Activated CD4-positive, alpha-beta T cell treated with anti-CD3 and anti-CD28 coated beads for 24 hours (primary cell): ENCODE measurements at places on chromosomes 3 and 15.

DNA sequence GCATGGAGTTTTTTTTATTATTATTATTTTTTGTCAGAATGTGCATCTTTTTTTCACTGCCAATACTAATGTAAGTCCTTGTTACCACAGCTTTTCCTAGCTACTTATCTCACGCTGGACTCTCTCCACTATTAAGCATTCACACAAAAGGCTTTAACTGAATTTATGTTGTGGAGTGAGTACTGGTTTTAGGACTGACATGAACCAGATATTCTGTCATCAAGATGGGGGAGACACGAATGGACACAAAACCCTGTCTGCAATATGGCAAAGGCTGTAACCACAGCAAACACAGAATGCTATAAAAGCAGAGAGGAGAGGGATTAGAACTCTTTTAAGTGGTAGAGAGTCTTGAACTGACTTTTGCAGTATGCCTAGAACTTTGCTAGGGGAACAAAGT lies 592.2 kb upstream of the TBL1XR1 start:
- DNase-seq = no peak

- no peak for DNase-seq
Observed at GRCh38 chr3:127028781-127029657, 46.1 kb downstream of the PLXNA1 start.

DNA sequence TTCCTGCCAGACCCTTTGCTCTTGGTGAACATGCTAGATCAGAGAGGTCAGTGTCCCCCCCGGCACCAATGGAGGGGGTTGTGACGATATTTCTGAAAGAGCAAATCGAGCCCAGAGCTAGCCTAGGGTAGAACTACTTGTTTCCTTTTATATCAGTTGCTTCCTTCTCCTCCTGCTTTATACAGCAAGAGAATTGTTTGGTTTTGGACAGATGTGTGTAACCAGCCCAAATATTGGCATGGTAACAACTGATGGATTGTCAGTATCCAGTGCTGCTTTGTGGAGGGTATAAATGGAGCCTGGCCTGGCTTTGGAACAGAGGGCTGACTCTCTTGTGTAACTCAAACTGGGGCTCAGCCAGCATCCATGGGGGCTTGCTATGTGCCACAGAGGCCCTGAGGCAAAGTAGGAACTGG lies 27.2 kb downstream of the SNX1 start:
- DNase-seq = no peak

GRCh38 chr15:50137893-50138292 lies 18.9 kb upstream of the ATP8B4 start:
- no peak for DNase-seq

GRCh38 chr15:65801229-65801805 lies 9.2 kb upstream of the DENND4A start:
- no peak for DNase-seq

DNA sequence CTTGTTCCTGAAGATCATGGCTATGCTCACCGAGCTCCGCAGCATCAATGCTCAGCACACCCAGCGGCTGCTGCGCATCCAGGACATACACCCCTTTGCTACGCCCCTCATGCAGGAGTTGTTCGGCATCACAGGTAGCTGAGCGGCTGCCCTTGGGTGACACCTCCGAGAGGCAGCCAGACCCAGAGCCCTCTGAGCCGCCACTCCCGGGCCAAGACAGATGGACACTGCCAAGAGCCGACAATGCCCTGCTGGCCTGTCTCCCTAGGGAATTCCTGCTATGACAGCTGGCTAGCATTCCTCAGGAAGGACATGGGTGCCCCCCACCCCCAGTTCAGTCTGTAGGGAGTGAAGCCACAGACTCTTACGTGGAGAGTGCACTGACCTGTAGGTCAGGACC lies 35.2 kb downstream of the NR1I2 start:
- DNase-seq = no peak

DNA sequence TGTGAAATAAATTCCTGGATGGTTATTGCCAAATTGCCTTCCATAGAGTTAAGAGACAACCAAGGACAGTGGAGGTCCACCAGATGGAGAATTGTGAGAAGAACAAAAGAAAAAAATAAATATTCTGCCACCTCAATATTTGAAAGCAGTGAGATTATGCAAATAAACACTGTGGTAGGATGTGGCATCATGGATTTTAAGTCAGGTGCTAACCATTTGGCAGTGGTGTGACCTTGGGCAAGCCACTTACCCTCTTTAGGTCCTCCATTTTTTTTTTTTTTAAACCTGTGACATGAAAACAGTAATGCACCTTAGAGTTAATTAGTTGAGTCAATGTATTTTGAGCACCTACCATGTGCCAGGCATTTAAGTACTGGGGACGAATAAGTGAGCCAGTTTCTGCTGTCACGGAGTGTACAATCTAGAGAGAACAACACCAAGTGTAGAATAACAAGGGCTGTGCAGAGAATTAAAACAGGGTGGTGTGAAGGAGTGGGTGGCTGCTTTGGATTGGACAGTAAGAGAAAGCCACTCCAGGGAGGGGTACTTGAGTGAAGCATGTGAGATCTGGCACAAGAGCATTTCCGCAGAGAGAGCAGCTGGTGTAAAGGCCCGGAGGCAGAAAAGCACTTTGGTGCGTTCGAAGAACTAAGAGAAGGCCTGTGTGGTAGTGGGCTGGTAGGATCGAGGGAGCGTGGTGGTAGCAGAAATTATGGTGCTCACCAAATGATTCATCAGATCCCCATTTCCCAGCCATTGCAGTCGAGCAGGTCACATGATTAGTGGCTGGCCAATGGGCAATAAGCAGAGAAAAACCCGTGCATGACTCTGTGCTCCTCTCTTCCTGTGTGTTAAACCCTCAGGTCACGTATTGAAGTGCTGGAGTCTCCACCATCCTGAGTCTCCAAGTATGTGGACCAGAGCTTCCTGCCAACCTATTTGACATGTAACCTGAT lies 39.2 kb downstream of the CCK start:
- no peak for DNase-seq

DNA sequence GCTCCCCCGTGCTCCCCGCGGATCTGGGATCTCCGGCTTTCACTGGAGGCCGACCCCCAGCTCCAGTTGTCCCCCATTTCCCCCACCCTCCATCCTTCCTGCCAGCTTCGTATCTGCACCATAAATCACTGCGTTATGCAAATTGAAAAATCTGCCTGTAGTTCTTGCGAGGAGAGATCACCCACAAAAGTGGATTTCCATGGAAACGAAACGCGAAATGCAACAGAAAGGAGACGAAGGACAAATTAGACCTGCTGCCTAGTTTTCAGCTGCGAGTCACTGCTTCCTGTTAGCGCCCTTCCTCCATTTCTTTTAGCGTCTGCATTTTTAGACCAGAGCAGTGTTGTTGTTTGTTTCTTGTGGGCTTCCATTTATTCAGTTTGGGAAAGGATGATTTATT lies 127.1 kb upstream of the ATP10A start:
- no peak for DNase-seq

- DNase-seq = no peak
Observed at GRCh38 chr3:59839810-59840515, 790.1 kb upstream of the CFAP20DC start.

- no peak for DNase-seq
Observed at GRCh38 chr15:74628199-74628598, 12.6 kb downstream of the CLK3 start.

DNA sequence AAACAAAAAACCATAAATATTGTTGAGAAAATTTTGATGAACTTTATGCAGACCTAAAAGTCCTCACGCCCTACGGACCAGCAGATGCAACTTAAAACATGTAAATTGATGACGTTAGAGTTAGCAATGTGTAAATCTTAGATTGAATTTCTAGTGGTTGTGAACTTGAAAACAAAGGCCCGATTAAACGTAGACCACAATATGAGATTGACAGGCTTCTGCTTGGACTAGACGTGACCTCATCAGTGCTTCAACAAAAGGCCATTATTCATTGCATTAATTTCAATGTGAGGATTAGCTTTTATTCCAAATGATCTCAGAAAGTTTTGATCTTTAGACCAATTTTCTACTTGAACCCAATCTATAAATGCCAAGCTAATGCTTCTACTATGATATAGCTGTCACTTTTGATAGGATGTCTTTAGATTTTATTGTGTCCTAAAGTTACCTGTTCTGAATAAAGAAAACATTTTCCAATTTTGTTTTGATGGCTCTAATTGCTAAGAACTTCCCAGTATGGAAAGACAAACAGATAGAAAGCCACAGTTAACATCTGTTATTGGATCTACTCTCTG lies 55.4 kb upstream of the SPPL2A start:
- no peak for DNase-seq

- DNase-seq = no peak
Observed at GRCh38 chr3:127748754-127749327, 73.5 kb downstream of the MGLL start.

DNA sequence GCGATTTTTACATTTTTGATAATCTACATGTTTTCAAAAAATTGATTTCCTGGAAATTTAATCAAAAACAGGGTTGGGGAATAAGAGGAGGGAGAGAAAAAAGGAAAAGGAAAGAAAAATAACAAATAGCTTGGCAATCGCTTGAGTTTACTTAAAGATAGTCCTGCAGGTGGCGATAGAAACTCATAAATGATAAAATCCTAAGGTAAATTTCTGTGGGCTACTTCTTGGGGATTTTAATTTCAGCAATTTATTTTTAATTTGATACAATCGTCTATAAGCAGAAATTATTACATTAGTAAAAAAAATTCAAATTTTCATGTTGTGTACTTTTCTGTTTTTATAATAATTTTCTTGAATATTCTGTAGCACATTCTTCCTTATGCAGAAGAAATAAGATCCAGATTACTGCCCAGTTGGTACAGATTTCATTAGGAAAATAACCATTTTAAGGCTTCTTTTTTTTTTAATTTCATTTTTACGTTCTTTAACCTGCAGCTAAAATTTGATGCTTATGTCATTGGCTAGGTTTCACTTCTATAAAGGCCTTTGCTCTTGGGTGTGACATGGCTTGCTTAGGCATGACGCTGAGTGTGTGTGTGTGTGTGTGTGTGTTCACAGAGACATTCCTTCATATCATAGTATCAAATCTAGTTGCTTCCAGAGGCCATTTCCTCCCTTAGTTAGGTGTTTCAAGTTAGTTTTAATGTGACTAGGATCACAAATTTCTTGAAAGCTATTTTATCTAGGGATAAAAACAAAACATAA lies 181.8 kb downstream of the MCTP2 start:
- DNase-seq = no peak

- no peak for DNase-seq
Observed at GRCh38 chr15:79170256-79170664, 79.7 kb upstream of the RASGRF1 start.

GRCh38 chr15:24819680-24820079 lies 135.1 kb upstream of the SNRPN start:
- DNase-seq = no peak

DNA sequence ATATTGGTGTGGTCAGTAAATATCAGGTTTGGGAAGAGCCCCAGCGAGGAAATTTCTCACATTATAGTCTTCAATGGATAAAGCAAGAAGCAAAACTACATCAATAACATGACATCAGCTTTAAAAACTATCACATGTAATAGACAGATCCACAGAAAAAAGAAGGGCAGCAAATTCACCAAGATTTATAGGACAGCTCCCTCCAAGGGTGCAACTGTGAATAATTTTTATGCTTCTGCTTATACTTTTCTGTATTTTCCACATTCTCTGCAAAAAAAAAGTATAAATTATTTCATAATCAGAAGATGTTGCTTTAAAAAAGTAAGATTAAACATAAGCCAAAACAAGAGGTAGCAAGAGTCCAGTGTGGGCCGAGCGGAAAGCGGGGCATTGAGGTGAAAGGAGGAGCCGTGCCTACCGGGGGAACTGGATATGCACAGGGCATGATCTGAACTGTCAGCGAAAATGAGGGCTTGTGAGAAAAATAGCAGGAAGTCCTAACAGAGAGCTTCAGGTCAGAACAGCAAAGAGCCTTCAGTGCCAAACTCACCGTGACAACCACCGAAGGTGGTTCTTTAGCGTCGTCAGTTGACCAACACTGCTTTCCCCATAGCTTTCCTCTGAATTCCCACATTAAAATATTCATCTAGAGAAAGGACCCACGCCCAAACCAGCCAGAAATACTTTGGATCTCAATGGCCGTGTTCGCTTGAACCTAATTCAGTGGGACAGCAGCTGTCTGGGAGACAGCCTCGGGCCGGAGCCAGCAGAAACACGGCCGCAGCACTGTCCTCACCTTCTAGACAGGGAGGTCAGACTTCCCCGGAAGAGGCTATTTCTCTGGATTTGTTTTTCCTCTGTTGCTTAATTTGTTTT lies 59.8 kb downstream of the FAM174B start:
- DNase-seq = no peak

DNA sequence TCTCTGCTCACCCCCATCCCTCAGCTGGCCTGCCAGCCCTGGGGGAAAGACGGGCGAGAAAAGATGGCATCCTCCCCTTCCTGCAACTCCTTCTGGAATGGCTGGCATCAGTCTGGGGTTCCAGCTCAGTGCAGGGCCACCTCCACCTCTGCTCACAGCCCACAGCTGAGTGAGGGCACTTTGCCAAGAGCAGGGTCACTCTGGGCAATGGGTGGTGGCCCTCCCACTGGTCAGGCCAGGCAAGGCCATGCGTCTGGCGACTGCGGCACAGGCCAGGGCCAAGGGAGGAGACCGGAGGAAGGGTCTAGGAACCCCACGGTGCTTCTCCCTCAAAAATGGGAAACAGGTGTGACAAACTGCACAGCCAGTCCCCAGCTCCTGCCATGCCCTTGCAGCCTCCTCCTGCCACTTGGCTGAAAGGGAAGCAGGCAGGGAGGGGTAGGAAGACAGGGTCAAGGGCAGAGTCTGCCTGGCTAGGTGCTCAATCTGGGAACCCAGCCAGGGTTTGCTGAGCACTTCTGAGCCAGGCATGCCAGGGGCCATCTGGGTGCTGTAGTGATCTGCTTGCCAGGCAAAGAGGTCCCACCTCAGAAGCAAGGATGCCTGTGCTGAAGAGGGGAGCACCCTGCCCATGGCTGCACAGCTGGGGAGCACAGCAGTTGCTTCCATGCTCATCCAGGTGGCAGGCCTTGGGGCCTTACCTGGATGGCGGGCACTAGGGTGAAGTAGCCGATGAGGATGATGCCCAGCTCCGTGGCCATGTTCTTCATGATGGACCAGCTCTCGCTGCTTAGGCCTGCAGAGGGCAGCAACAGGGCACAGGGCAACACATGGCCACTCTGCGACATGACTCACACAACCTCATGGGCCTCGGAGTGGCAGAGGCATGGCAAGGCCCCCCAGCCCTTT lies 41.2 kb downstream of the PTPN23 start:
- DNase-seq = no peak

DNA sequence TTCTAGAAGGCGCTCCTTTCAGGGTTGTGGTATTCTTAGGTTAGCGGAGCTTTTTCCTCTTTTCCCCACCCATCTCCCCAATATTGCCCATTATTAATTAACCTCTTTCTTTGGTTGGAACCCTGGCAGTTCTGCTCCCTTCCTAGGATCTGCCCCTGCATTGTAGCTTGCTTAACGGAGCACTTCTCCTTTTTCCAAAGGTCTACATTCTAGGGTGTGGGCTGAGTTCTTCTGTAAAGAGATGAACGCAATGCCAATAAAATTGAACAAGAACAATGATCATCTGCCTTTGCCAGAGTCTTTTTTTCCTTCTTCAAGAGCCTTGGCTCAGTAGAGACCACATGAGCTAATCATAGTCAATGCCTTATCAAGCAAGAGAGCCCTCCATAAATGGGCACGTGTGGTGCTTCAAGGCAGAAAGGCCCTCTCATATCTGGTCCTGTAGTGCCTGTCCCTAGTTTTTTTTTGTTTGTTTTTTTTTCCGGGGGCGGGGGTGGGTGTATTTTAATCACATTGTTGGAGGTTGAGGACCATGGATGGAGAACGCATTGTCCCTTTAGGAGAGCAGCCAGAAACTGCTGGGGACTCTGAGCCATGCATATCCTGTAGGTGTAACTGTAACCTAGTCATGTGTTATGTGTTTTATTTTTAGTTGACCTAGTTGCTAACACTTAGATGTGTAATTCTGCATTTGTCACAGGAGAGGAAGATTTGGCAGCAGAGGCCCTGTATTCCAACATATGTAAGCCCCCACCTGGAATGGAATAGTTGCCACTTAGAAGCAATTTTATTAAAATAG lies 64.7 kb upstream of the ACAD9 start:
- no peak for DNase-seq
